ENCODE measurements at places on chromosomes 2 and 18. TPM values are rescaled to one million over a fixed set of nuclear protein-coding genes. Genes with fewer than 3 reads are reported as not detected.

The TEX261 gene
- total RNA-seq, result 23.9 TPM

The GALNT14 gene
- total RNA-seq, result 32.3 TPM

The CPS1 gene
- total RNA-seq, result 11.7 TPM

The MAP3K19 gene
- not detected for total RNA-seq

The CDH7 gene
- not detected for total RNA-seq

DNA sequence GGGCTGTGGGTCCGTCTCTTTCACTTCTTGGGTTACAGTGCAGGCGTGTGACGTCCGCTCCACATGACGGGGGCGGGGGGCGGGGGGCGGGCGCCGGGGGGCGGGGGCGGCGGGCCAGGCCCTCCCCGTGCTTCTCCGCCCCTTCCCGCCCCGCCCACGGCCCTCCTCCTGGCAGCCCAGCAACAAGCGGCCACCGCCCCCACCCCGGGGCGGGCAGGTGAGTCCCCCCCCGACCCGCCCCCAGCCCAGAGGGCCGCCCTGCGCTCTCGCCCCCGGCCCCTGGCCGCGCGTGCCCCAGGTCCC lies 3.6 kb downstream of the ZNF516 start:
- DNase-seq, result peak; percentile 67

DNA sequence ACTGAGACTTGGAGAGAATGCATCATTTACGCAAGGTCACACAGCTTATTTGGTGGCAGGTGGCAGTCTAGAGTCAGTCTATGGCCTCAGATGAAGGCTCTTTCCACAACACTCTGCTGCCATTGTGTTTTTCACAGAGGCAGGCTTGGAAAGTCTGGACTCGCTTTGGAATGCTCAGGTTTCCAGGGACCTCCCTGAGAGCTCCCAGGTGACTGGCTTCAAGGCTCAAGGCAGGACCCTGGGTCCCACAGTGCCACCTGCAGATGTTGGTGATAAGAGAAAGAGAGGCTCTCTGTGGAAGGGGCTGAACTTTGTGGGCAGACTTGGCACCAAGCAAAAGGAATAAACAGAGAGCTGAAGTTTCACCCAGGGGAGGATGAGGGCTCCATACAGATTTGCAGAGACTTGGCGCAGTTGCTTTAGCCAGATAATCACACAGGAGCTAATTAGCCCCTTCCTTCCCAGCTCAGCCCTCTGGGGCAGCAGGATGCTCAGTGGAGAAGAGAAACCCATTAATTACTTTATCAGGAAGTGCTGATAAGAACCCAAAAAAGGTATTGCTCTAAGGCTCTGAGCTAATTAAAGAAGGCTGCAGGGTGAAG lies 103.5 kb downstream of the LBH start:
- DNase-seq, result no peak

DNA sequence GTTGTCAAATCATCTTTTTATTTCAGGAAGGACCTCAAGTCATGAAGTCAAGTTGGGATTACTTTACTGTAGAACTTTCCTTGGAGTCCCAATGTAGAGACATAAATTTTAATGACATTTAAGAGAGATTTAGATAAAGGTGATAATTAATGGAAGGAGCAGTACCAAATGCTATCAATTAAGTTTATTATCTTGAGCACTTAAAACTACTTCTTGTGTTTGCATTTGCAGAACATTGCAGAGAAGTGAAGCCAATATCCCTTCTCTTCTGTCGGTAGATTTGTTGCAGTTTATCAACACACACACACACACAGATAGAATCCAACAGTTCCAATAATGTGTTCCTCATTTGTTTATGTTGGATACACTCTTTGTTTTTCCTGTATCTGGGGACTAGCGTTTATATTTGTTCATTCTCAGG lies 570.7 kb downstream of the EPHA4 start:
- DNase-seq, result no peak

GRCh38 chr2:240435457-240435947 lies at the start of gene GPC1:
GPC1 (plus strand) TSS chr2:240435663; CDS start chr2:240435919, 256 bp downstream.
- DNase-seq, result peak; percentile 87

DNA sequence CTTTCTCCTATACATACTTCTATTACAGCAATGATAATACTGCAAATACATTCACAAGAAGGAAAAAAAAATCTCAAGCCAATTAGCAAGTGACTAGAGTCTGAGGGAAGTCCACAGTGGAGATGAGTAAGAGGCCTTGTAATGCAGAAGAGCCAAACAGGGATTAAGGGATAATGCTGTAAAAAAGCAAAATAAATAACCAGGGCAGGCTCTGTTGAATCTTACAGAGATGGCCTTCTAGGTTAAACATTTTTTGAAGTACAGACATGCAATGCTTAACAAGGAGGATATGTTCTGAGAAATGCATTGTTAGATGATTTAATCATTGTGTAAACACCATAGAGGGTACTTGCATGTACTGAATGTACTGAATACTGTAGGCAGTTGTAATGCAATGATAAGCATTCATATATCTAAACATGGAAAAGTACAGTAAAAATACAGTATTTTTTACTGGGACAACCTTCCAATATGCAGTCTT lies 122.1 kb upstream of the RMDN2 start:
- peak; percentile 85 for DNase-seq

GRCh38 chr2:238024986-238025385 lies 35.8 kb upstream of the SCLY start:
- DNase-seq, result peak; percentile 75

GRCh38 chr2:54839461-54840255 lies 116.2 kb downstream of the EML6 start:
- no peak for DNase-seq

GRCh38 chr2:146927080-146927711 lies 917.6 kb upstream of the ACVR2A start:
- no peak for DNase-seq

- DNase-seq, result no peak
These were observed 1.4 kb downstream of the PPP4R1 start for GRCh38 chr18:9612977-9613376.

DNA sequence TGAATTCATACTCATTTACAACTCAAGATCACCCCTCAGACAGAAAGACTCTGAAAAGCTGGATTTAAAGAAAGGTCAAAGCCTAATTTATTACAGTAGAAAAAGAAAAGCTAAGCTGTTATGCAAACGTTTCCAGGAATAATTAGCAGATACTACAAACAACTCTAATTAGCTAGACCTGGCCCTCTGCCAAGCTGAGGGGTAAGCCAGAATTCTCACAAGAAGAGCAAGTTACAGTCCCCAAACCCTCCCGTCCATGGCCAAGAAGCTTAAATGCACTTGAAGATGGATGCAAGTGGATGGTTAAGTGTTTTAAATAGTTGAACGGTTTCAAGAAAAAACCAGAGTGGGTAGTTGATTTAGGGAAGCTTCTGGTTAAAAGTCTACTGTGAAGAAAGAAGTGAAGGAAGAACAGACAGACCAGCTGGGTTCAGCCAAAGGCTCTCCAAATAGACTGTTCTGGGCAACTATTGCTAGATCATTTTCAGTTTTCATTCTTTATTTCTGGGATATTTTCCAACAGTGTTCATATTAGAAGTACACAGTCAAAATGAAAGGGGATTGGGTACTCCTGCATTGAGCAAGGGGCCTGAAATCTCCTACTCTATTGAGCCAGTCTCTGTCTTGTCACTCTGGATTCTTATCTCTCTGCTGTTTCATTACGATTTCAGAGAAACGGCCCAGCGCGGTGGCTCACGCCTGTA lies 4.8 kb downstream of the LMAN2L start:
- no peak for DNase-seq

DNA sequence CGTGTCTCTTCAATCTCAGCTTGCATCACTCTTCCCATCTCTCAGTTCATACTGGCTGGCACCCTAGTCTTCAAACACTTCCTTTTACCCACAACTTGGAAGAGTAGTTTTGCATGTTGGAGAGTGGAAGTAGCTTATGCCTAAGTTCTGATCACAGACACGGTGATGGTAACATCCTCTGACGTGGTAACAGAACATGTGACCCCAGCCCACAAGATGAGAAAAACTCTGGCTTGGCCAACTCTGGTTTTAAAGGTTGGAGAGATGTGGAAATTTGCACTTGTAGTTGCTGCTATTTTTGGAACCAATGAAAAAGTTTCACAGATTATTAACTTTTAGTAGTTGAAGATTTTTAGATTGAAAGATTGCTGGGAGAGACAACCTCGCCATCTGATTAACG lies 155.4 kb upstream of the SLC35G4 start:
- no peak for DNase-seq

- DNase-seq, result no peak
These were observed 40.6 kb downstream of the CHST10 start for GRCh38 chr2:100376836-100377235.

GRCh38 chr2:1727796-1728474 lies 16.4 kb downstream of the PXDN start:
- DNase-seq, result no peak

- no peak for DNase-seq
These were observed 23.2 kb downstream of the AFF3 start for GRCh38 chr2:100119235-100119634.

Measured in Daoy (cell line).